CD4-positive, alpha-beta T cell treated with Interleukin-15 for 4 hours (primary cell): ENCODE measurements at places on chromosomes 7 and 10.

- no peak for DNase-seq
These were observed 175.4 kb downstream of the CHN2 start for GRCh38 chr7:29369909-29370488.

DNA sequence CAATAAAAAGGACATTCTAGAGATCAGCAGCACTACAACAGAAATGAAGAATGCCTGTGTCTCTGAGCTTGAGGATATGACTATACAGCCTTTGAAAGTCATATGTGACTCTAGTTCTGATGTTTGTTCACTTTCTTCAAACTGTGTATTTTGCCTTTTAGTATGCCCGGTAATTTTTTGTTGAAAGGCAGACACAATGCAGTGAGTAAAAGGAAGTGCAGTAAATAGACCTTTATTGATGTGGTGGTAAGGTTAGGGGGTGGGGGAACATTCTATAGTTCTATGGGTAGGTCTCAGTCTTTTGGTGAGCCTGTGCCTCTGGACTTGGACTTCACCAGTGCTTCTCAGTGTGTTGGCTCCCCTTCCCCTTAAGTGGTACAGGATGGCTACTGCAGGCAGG lies 143.5 kb upstream of the CDC14C start:
- DNase-seq: no peak

GRCh38 chr7:103859709-103860108 lies 129.7 kb downstream of the RELN start:
- no peak for DNase-seq

DNA sequence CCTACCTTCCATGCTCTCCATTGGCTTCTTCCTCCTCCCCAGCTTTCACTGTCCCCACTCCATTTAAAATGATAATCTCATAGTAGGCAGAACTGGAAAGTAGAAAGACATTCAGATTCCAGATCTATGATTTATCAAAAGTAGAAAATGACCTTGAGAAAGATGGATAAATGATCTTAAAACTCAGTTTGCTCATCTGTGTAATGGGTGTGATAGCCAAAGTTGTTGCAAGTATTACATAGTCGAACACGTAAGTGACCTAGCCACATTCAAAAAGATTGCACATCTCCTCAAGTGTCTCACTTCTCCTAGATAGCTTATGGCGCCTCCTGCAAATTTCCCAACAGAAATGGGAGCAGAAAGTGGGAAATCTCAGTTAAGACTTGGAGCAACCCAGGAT lies 89.8 kb upstream of the FGL2 start:
- no peak for DNase-seq

- DNase-seq: no peak
These were observed 185.5 kb upstream of the ASAH2 start for GRCh38 chr10:50436805-50437204.

DNA sequence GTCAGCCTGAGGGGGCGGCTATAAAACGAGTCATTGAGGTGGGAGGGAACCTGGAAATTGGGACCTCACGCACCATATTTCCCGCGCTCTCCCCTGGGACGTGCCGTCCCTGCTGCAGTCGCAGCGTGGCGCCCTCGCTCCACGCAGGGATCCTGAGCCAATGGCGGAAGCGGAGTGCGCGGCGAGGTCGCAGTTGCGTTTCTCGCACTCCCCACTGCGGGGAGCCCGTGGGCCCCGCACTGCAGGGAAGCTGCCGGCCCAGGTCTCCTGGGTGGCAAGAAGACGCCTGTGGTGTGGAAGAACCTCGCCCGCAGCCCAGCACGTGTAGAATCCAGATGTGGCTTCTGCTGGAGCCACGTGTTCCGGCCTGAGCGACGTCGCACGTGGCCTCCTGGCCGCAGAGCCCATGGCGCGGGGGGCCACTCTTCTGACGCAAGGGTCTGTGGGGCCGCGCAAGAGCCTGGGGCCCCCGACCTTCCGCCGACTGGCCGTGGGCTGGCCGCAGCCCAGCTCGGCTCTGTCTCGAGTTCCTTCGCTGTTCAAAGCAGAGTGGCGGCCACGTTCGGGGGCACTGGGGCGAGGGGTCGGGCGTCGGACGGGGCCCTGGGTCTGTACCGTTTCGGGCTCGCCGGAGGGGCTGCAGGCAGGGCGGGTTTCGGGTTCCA lies 26.4 kb downstream of the HIF1AN start:
- peak; percentile 67 for DNase-seq

DNA sequence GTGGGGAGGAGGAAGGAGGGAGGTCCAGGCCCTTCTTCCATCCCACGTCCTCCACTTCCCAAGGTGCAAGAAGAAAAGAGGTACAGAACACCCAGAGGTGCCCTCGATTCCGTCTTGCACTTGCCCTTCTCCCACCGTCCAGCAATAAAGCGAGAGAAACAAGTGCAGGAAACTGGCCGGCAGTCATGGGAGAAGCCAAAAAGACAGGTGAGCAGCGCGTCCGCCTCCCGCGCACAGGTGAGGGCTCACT lies 1.3 kb downstream of the C10orf95 start:
- DNase-seq: no peak

DNA sequence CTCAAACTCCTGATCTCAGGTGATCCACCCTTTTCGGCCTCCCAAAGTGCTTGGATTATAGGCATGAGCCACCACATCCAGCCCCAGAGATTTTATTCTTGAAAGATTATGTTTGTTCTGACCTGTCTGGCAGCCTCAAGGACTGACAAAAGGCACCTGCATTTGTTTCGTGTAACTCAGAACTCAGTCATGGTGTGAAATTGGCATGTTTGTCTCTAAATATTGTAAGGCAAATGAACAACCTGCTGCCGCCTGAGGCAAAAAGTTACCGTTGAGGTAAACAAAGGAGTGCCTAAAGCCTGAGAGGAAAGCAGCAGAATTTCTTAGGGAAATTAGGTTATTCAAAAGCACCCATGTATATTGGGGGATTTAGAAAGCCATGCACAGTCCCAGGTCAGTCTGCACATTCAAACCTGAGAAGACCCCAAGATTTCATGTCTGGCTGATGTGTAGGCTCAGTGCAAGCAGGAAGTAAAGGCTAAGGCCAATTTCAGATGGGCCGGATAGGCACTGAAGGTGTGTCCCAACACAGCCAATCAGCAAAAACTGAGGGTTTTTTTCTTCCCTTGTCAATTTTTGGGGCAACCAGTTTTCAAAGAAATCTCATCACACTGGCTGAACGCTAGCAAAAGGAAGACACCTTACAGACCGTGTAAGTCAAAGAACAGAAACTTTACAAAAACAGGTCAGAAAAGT lies 33.3 kb upstream of the HHEX start:
- no peak for DNase-seq

GRCh38 chr10:76881477-76882220 lies 756.0 kb downstream of the KCNMA1 start:
- no peak for DNase-seq

- no peak for DNase-seq
These were observed 32.2 kb upstream of the PCBD1 start for GRCh38 chr10:70920519-70920918.

DNA sequence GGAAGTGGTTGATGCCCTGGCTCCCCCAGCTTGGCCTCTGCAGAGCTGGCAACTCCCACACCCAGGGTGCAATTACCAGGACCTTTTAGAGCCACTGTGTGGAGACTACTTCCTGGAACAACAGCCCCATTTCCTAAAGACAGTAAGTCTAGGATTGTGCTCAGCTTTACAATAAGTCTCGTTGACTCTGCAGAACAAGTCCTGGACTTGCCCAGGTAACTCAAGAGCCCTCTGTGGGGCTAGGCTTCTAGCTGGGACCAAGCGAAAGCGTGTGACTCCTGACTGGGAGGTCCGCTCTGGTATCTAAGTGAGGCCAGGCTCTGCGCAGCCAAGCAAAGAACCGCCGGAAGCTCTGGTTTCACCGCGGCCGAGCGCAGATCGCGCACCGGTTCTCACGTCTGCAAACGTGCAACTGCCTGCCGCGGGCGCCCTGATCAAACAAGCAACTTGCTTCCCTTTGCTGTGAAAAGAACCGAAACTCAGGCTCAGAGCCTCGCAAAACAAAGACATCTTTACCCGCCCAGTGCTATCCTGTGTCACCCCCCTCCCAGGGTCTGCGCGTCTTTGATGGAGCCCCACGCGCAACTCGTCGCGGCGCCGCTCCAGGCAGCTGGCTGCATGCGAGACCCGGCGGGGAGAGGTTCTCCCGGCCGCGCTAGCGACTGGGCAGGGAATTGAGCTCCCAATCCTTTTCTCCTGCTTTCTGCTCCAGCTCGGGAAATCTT lies 4.4 kb upstream of the PDLIM1 start:
- DNase-seq: peak; percentile 31

- DNase-seq: no peak
These were observed 506.5 kb downstream of the TCERG1L start for GRCh38 chr10:130804778-130805634.

- no peak for DNase-seq
These were observed 571 bp downstream of the KDM7A start for GRCh38 chr7:140176122-140176701.

GRCh38 chr7:105618016-105618296 lies 36.7 kb upstream of the EFCAB10 start:
- no peak for DNase-seq

- DNase-seq: no peak
These were observed 187.5 kb upstream of the NFE2L3 start for GRCh38 chr7:25964483-25964991.

DNA sequence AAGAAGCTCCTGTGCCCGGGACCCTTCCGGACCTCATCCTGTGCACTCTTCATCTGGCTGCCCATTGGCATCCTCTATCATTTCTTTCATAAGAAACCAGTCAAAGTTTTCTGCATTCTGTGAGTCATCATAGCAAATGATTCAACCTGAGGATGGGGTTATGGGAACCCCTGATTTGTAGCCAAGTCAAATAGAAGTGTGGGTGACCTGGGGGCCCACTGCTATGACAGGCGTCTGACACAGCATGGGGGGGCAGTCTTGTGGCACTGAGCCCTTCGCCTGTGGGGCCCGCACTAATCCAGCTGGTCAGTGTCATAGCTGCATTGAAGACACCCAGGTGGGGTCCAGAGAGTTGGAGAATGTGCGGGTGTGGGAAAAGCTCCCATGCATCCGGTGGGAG lies 230.4 kb downstream of the USP6NL start:
- no peak for DNase-seq

DNA sequence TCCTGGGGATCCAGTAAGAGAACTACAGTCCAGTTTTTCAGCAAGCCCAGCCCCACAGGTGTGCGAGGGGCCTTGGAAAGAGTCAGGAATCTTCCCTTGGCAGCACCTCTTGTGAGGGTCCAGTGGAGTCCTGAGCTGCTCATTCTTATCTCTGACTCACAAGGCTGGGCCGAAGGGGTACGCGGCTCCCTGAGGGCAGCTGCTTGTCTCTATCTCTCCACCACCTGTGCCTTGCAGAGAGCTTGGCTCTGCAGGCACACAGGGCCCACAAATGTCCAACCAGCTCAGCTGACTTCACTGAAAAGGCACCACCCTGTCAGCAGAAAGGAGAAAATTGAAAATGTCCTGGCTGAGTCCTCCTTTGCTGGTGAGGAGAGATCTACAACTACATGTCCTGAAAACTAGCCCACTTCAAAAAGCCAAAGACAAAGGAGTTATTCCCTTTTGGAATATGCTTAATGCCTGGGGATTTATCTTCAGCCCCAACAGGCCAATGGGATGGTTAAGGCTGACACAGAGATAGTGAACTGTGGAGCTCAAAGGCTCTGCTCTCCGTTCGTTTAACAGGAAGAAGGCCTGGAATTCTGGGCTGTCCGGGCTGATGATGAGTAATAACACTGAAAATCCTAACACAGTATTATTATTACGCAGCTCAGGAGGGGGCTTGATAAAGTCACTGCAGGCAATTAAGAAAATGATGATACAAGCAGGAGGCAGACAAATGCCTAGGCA lies 23.4 kb downstream of the UROS start:
- no peak for DNase-seq

GRCh38 chr7:135188298-135188984 lies 17.9 kb upstream of the CYREN start:
- no peak for DNase-seq

- no peak for DNase-seq
These were observed 73.1 kb downstream of the TET1 start for GRCh38 chr10:68633281-68633680.
